Dermis blood vessel endothelial cell (primary cell): ENCODE measurements at places on chromosomes 3 and 15. TPM values are rescaled to one million over a fixed set of nuclear protein-coding genes. Genes with fewer than 3 reads are reported as not detected.

The CFAP161 gene
- total RNA-seq, result 0.23 and 0.34 TPM in 2 replicates

- no peak for DNase-seq
Measured at GRCh38 chr15:63104727-63105126, 16.9 kb upstream of the LACTB start.

DNA sequence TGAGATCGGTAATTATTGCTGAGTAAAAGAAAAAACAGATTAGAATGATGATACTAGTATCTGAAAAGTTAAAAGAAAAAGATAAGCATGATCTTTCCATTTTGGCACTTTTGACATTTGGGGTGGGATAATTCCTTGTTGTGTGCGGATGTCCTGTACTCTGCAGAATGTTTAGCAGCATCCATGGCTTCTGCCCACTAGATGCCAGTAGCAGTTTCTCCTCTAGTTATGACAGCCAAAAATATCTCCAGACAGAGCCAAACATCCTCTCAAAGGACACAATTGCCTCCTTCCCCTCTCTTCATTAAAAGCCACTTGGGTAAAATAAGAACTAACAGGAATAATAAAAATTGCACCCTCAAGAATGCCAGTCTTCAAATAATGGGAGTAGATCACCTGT is 468.8 kb upstream of the GRM7 start:
- no peak for DNase-seq

DNA sequence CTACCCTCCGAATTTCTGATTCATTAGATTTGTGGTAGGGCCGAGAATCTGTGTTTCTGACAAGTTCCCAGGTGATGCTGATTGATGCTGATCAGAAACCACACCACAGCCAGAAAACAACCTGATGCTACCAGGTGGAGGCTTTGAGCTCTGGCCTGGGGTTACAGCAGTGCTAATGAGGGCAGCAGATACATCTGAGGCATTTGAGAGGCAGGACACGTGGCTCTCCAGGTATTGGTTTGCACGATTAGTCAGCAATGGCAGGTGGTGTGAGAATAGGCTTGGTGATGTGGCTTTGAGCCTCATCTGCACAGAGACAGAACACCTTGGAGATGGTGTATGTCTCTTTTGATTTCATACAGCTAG is 78.8 kb upstream of the THBS1 start:
- no peak for DNase-seq

DNA sequence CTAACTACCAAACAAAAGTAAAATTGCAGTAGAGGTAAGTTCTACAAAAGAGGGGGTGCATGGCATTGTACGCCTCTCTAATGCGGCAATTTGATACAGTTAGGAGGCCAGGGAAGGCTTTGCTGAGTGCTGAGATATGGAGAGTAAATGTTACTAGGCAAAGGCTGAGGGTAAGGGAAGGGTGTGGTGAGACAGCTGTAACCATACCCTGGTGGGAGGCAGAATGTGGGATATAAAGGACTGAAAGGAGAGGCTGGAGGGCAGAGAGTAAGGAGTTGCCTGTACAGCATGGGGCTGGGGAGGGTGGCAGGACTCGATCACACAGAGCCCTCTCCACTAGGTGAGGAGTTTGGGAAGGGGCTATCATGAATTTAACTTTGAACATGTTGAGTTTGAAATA is 106.3 kb downstream of the PDCD6IP start:
- DNase-seq, result no peak

DNA sequence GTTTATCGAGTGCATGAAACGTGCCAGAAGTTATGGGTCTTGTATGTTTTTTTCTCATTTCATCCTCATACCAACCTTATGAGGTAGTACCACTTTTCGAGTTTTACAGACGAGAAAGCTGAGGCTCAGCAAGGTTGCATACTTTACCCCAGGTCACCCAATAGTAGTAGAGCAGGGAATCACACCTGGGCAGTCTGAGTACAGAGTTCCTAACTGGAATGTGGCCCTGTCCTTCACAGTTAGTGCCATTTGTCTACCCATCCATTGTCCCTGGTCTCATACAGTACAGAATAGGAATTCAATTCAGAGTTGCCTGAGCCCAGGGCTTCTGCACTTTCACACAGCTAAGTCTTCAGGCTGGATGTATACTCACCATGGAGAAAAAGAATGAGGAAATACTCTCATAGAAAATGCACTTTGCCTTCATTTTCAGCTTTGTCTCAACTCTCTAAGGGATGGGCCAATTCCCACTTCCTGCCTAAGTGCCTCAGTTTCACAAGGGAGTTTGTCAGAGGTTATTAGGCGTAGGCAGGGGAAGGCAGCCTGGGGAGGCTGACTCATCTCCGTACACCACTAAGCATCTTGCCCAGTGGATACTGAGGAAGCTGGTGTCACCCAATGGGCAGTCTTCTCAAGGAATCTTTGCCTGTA is 93.2 kb downstream of the TMEM212 start:
- peak; percentile 15 for DNase-seq

GRCh38 chr3:43753741-43754715 is 63.3 kb downstream of the ABHD5 start:
- DNase-seq, result peak; percentile 68

DNA sequence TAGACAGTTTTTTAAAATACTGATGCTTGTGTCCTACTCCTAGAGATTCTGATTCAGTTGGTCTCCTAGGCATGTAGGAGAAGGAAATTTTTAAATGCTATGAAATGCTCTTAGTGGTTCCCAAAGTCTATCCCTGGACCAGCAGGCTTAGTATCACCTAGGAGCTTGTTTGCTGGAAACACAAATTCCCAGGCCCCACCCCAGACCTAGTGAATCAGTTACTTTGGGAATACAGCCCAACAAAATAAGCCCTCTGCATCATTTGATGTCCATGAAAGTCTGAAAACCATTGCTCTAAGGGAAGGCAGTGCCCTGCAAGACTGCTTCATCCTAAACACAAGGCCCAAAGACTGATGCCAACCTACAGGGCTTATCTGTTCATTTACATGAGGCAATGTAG is 36.3 kb downstream of the CCNL1 start:
- no peak for DNase-seq

The SERINC4 gene
- total RNA-seq, result not detected in 2 replicates

The ATP13A4 gene
- total RNA-seq, result 0.05 TPM in 1 of 2 replicates, not detected in the other

The SIDT1 gene
- 0.09 TPM in 1 of 2 replicates, not detected in the other for total RNA-seq

The OIP5 gene
- 3.6 and 14.1 TPM in 2 replicates for total RNA-seq

DNA sequence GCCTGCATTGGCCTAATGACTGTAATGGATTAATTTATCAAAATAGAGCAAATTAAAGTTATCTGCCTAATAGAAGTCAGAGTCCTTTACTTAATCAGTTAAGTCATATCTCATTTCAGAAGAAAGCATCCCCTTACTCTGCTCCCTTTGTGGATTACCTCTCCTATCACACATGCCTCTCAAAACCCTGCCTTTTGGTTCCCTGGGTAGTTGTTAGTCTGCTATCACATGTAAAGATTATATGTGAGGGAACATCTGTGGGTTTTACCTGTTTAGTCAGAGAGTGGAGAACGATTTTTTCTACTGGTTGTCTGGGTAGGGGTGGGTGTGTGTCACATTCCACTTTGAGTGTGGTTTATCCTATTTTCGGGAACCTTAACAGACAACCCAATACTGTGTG is 16.4 kb downstream of the UBE2E2 start:
- no peak for DNase-seq

DNA sequence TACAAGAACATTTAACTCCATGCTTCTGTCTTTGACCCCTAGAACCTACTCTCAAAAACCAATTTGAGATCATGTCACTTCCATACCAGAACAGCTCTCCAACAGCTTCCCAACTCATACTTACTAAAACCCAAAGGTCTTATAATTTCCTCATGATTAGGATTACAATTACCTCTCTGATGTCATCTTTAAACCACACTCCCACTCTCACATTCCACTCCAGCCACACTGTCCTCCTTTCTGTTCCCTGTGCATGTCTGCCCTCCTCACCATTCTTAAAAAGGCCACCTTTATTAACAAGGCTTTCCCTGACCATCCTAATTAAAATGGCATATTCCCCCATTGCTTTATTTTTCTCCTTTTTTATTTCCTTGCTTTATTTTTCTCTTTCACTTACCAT is 18.9 kb downstream of the PHC3 start:
- DNase-seq, result no peak

DNA sequence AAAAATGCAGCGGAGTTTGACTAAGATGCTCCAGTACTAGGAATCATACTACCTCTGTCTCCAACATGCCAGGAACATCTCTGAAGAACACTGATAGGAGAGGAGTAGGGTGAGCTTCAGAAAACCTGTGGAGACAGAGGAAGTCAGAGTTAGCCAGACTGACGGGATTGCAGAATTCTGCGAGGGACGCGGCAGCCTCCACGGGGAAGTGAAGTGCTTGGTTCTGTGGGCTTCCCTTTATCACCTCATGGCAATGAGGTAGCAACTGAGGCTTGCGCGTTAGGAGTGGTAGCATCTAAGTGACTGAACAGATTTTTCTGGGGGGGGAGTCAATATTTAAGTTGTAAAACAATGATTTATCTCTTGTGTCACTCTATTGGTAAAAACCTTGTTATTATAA is 226.3 kb downstream of the MCTP2 start:
- DNase-seq, result no peak

The FSIP1 gene
- 0.37 and 0.85 TPM in 2 replicates for total RNA-seq
